Stimulated activated CD4-positive, alpha-beta T cell treated with anti-CD3 and anti-CD28 coated beads, Interleukin-15, amount 100 ng/mL, for 48 hours (primary cell): ENCODE measurements at places on chromosomes 12 and 14.
A peak's percentile ranks its signal among the peaks of the same experiment; 100 is the strongest.

DNA sequence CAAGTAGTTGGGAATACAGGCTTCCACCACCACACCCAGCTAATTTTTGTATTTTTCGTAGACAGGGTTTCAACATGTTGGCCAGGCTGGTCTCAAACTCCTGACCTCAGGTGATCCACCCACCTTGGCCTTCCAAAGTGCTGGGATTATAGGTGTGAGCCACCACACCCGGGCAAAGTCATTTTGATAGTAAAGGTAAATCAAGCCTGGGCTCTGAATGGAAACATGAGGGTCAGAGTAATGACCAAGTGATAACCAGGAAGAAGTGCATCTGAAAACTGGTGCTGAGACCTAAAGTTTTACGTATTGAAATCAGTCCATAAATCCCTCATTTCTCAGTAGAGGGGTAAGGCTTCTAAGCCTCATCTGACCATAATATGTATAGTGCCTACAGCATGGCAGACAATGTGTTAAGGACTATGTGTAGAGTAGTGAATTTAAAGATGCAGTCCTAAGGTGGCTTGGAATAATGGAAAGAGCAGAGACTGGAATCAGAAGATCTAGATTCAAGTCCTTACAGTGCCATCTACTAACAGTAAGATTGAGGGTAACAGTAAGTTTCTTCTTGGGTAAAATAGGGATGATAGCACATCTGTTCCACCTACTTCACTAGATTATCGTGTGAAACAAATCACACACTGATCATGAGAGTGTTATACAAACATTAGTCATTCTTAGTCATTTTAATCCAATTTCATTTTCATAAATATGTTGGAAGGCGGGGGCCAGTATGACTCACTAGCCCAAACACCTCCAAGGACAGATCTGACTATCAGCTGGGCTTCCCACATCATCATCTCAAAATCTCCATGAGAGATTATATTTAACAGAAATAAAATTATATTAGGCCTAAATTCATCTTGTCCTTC is 11.2 kb downstream of the MAP4K5 start:
- peak; percentile 52 for DNase-seq

GRCh38 chr14:32896979-32897697 is 41.5 kb upstream of the NPAS3 start:
- no peak for DNase-seq

- DNase-seq: no peak
Measured at GRCh38 chr12:42908712-42909111, 319.2 kb upstream of the PRICKLE1 start.

GRCh38 chr12:109719123-109720022 is 5.7 kb downstream of the FAM222A start:
- DNase-seq: no peak

DNA sequence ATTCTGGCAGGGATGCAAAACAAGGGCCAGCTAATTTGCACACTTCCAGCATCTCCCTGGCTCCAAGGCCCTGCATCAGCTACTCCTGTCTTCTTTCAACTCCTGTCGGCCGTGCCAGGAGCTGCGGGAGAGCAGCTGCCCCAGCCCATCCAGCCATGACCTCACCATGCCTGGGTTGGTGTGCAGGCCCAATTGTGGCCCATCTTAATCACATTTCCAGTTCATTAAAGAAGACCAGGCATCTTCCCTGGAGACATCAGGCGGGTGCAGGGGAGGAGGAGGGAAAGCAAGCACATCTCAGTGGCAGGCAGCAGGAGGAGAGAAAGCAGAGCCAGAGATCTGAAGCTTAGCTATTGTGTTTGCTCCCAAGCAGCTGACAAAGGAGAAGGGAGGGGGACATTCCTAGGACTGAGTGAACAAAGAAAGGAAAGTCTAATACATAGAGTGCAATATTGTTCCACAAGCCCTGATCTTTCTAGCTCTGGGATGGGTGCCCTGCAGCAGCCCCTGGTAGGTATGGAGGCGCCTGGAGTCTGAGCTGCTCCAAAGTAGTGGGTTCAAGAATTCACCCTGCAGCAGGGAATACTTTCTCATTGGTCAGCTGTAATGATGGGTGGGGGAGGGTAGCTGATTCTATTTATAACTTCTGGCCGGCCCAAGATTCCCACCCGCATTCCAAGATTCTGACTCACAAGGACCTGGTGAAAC is 40.1 kb downstream of the VWF start:
- DNase-seq: no peak

- no peak for DNase-seq
Measured at GRCh38 chr12:121232977-121233627, 23.2 kb downstream of the P2RX4 start.

- no peak for DNase-seq
Measured at GRCh38 chr14:71063351-71063750, 156.1 kb downstream of the PCNX1 start.

- DNase-seq: no peak
Measured at GRCh38 chr12:91618281-91618680, 435.7 kb upstream of the DCN start.

DNA sequence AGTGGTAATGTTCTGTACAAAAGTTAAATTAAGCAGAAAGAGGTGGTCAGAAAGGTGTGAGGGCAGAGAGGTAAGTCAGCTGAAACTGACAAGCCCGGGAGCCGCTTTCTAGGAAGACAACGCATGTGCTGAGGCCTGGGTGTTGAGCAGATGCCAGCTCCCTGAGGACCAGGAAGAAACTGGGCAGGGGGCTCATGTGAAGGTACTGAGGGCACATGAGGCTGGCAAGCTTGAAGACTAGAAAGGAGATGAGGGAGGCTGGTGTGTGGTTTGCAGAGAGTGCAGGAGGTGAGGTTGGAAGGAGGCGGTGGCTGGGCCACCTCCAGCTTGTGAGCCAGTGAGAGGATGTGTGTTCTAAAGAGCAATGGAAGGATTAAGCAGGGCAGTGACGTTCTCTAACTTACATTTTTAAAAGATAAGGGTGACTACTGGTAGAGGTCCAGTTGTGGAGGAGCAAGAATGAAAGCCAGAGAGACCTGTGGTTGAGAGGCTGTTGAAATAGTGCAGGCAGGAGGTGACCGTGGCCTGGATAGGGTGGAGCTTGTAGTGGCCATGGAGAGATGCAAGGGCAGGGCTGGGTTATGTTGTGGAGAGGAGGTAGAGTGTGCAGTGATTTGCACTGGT is 29.1 kb downstream of the ZNF664 start:
- DNase-seq: no peak

GRCh38 chr12:13383379-13383778 is 186.9 kb downstream of the EMP1 start:
- no peak for DNase-seq

DNA sequence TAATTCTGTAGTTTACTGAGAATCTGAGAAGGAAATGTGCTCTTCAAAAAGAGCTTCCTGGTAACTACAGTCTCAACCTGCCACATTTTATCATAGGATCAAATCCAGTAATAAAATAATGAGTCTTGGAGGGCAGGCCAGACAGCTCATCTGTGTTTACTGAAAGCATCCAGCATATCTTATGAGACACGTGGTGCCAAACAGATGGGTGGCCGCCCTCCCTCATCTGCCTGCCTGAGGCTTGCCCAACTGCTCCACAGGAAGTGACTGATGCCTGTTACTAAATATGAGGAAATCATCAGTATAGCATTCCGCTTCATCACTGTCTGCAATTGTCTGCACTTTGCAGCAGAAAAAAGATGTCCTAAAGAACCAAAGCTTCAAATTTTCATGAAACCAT is 13.5 kb downstream of the DHRS7 start:
- peak; percentile 45 for DNase-seq

DNA sequence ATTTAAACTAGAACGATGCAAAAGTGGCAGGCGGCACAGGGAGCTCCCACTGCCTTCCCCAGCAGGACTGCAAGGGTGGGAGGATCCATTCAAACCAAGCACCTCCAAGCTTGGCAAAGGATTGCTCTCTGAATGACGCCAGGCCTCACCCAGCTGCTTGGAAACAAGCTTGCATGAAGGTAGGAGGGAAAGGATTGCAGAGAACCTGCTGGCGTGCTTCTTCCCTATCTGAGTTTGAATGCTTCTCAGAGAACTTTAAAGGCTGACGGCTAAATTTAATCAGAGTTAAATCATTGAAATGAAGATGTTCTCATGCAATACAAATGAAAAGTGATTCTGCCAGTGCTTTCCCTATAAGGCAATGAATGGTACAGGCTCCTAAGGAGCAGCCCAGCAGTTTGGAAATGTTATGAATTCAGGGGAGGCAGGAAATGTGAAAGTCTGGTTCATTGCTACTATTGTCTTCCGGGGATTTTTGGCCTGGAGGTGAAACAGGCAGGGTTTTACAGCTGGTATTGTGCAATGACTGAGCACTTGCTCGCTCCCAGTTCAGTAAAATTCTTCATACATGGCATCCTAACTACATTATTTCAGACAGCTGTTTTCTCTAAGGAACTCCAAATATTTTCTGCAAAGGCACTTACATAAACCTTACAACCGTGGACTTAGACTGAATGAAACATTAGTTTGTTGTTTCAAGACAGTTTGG is 31.9 kb upstream of the DUSP6 start:
- DNase-seq: no peak

GRCh38 chr12:128557231-128557630 is 266.5 kb downstream of the SLC15A4 start:
- no peak for DNase-seq

- peak; percentile 85 for DNase-seq
Measured at GRCh38 chr12:31896514-31897039, 62.6 kb upstream of the RESF1 start.

DNA sequence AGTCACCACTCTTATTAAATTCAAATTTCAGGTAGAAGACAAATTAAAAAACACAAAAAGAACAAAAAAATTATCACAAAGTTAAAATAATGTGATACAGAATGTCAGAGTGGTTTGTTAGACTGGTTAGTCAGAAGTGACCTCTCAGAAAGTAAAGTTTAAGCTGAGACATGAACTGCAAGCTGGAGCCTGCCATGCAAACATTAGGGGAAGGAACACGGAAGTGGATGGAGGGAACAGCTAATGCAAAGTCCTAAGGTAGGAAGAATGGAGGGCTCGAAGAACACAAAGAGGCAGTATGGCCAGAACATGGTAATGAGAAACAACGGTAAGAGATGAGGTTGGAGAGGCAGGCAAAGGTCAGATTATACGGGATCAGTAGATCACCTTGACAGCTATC is 41.7 kb downstream of the WDHD1 start:
- no peak for DNase-seq

- DNase-seq: no peak
Measured at GRCh38 chr12:26077915-26078702, 46.7 kb downstream of the BHLHE41 start.

DNA sequence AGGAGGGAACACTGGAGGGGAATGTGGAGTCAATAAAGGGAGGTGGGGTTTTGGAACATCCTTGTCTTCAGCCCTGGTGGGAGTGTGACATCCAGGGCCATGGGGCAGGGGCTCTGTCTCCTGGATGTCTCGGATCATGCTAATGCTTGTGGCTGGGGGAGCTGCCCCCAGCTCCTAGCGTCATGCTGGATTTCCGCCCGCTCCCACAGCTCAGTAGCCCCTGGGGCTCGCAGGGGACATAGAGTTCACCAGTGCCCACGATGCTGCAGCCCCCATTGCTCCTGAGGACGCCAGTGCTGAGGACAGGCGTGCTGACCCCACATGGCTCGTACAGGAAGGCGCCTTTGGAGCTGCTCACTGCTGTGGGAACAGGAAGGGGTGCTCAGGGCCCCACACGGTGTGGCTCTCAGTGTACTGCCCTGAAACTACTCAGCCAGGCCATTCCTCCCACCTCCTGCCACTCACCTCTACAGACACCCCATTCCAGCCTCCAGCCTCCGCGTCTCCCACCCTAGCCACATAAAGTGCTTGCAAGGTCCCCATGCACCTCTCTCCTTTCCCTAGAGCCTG is 9.5 kb upstream of the KRT84 start:
- DNase-seq: no peak

DNA sequence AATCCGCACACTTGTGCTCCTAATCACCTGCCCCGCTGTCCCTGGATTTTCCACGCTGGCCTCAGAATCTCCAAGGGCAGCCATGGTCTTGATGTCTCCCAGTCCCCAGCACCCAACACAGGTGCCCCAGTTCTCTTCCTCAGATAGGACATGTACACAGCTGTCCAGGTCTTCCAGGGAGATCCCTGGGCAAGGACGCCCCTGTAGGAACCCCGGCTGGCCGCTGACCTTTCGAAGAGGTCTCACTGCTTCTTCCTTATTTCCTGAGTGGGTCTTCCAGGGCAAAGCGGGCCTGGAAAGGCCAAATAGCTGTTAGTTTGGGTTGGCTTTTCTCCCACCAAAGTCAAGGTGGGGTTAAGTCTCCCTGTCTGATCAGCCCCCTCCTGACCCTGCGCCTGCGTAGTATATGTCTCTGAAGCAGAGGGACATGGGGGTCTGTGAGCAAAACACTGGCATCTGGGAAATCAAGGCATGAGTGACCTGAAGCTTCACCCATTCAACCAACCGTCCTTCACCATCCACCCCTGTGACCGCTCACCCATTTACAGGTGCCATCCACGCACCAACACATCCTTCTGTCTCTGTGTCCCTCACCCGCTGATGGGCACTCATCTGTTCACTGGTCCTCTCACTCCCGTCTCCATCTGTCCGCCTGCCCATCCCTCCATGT is 4.6 kb downstream of the BEGAIN start:
- DNase-seq: no peak

DNA sequence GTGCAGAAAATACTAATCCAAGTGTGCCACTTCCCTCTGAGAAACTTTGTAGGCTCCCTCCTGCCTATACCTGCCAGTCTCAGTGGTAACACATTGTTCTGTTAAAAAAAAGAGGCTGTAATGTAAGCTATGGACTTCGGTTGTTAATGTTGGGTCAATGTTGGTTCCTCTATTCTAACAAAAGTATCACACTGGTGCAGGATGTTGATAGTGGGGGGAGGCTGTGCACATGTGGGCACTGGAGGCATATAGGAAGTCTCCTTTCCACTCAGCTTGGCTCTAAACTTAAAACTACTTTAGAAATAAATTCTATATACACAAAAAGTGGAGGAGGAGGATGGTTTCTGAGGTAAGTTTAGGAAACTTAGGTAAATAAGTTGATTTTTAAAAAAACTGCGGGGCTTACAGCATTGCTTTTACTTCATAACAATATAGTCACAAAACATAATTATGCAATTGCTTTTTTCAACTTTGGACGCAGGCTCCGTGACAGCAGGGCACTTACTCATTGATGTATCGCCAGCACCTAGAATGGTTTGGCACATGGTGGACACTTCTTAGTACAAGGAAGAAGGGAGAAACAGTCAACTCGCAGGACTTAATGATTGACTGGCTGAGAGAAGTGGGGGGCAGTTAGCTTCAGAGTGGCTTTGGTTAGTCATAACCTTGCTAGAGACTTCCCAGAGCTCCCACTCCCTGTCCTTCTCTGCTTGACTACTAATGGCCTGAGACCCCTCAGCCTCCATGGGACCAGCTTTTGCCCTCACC is 7.9 kb upstream of the NYNRIN start:
- DNase-seq: no peak

GRCh38 chr12:115944837-115945490 is 332.5 kb downstream of the MED13L start:
- no peak for DNase-seq
